ENCODE measurements at places on chromosomes 5 and 9.

DNA sequence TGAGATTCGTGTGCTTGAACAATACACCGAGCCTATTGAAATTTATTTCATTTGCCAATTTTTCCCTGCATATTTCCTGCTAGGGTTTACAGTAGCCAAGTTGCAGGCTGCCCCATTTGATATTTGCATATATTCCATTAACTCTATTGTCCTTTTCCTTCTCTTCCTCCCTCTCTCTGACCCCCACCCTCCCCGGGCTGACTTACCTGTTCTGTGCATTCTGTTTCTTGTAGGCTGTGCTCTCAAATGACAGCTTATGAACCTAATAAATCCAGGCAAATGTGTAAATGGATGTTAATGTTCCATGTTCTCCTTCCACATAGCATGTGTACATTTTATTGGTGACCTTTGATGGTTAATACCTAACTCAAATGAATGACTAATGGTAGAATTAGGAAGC lies 1169.2 kb upstream of the WWC1 start:
- no peak for DNase-seq

DNA sequence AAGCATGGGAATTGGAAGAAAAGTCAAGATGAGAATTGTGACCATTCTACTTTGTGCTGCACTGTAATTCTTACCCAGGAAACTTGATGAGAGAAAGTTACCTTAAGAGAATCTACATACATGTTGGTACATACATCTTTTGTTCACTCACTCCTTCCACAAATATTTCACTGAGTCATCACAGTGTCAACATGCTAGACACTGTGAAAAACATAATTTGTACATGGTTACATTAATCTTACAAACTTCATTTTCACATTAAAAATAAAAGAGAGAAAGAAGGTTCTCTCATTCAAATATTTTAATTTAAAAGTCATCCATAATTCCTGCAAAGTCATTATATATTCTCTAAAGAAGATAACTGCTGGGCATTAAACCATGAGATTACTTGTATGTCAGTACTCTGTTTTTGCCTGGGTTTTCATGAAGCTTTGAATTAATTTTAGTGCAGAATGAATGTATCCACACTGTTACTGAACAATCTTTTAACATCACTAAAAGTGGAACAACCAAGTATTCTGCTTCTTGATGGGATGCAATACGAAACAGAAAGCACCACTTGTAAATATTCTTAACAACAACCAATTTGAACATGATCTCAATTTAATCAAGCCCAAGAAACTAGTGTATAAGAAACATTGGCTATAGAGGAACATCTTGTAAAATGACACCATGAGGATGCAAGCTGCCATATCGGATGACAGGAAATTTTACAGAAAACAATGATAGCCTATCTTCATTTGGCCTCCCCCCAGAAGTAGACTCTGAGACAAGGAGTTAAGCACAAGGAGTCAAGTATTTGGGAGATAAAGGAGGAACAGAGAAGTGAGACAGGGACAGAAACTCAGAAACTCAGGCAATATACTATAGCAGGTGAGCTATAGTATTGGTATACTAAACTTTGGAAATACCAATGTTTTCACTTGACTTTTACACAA lies 28.4 kb downstream of the ERP44 start:
- no peak for DNase-seq

DNA sequence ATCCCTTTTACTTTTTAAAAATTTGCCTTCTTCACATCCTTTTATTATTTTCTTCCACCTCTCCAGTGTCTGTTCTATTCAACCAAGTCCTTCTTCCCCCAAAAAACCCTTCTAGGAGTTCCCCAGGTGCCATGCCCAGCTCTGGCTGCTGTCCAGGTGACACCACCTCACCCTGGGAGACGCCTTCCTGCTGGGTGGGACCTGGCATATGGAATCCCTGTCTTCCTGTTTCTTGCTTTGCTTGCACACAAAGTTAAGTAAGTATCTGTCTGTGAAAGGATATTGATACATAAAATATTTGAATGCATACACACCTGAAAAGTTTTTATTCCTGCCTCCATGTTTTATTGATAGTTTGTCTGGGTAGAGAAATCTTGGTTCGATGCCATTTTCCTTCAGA lies 23.1 kb upstream of the MED10 start:
- DNase-seq: no peak

GRCh38 chr9:89801742-89802670 lies 197.2 kb downstream of the GADD45G start:
- DNase-seq: no peak

DNA sequence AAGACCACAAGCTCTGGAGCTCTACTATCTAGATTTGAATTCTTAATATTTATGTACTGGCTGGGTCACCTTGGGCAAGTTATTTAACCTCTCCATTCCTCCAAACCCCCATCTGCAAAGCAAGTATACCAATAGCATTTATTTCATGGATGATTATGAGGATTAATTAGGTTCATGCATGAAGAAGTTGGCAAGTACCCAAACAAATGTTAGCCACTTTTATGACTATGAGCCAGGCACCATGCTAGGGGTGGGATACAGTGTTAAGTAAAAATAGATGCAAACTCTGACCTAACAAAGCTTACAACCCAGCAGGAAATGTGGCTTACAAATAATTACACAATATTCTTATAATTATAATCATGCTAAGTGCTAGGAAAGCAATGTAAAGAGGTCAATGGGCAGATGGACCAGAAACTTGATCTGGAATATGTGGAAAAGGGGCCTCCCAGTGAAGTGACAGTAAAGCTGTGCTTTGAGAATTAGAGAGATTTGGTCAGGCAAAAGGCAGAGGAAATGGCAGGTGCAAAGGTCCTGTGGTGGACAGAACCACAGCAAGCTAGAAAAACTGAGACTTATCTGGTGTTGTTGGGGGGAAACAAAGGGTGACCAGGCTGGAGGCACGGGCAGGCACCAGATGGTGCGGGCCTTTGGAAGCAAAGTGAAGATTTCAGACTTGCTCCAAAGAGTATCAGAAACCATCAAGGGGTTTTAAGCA lies 525.2 kb upstream of the TRPC7 start:
- no peak for DNase-seq

DNA sequence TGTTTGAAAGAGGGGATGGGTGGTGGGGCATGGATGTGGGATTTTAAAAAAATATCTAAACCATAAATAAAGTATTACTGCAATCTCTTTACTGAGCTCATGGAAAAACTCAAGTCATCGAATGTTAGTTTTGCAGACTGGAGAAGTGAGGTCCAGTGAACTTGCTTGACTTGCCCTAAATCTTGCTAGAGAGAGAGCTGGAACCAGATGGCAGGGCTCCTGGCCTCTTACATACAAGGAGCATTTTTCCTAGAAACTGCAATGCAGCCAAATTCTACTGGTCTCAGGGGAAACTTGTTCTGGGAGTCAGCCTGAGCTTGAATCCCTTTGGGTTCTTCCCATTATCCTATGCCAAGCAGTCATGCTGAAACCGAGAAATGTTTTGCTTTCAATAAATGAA lies 2.9 kb upstream of the TGFBI start:
- DNase-seq: no peak

- DNase-seq: no peak
Measured at GRCh38 chr5:98827588-98828284, 54.3 kb downstream of the RGMB start.

- no peak for DNase-seq
Measured at GRCh38 chr5:149063017-149063687, at the start of gene SH3TC2. Gene SH3TC2 (minus strand): TSS chr5:149063062. CDS start chr5:149063022, 40 bp downstream.

DNA sequence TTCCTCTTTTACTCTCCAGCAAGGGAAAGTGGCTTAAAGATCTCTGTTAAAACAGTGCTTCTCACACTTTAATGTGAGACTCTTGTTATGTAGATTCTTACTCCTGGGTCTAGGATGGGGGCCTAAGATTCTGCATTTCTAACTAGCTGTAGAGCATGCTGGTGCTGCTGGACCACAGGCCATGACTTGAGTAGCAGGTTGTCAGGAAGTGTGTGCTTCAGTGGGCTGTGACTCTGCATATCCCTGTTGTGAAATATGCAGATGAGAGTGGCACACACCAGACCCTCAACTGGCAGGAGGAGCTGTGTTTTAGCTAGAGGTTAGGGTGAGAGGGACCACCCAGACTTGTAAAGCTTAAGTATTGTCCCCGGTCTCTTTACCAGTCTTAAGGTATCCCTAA lies 191.1 kb upstream of the DMRT1 start:
- no peak for DNase-seq

DNA sequence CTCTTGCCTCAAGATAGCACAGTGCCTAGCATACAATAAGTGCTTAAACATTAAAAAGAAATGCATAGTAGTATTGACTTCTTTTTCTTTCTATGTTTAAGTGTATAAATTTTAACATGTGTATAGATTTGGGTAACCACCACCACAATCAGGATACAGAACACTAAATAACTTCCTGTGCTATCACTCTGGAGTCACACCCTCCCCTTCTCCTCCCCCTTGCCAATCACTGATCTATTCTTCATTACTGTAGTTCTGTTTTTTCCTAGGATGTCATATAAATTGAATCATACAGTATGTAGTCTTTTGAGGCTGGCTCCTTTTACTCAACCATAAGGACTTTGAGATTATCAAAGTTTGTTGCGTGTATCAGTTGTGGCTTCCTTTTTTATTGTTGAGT lies 68.5 kb downstream of the OSTF1 start:
- DNase-seq: no peak

DNA sequence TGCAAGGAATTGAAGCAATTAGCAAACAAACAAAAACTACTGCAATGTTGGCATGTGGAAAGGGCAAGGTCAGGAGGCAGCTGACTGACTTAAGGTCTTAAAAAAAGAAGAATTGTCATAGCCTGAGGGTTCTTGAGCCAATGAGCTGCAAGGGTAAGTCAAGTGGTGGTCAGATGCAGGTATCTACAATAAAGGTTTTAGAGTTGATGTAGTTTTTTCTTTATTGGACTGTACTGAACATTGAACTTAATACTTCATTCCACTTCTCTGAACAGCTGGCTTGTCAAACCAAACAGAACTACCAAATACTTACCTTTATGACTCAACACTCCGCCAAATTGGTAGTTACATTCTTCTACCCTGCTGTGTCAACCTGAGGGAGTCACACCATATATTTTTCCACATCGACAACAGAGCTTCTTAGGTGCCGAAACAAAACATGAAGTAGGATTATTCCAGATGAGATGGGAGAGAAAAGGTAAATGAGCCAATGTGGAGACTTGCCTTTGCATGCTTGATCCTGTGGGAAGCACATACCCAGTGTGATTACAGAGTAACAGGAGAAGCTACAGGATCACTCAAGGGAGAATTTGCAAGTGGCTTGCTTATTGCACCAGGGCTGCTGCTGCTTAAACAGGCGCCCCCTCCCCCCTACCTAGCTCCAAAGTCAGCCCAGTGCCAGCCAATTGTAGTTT lies 35.3 kb downstream of the EQTN start:
- DNase-seq: no peak

GRCh38 chr5:75265731-75266130 lies 29.1 kb upstream of the ANKRD31 start:
- DNase-seq: peak; percentile 8

GRCh38 chr5:60487476-60487875 lies 212.5 kb downstream of the DEPDC1B start:
- DNase-seq: no peak
